ENCODE measurements at places on chromosomes 4 and X.

DNA sequence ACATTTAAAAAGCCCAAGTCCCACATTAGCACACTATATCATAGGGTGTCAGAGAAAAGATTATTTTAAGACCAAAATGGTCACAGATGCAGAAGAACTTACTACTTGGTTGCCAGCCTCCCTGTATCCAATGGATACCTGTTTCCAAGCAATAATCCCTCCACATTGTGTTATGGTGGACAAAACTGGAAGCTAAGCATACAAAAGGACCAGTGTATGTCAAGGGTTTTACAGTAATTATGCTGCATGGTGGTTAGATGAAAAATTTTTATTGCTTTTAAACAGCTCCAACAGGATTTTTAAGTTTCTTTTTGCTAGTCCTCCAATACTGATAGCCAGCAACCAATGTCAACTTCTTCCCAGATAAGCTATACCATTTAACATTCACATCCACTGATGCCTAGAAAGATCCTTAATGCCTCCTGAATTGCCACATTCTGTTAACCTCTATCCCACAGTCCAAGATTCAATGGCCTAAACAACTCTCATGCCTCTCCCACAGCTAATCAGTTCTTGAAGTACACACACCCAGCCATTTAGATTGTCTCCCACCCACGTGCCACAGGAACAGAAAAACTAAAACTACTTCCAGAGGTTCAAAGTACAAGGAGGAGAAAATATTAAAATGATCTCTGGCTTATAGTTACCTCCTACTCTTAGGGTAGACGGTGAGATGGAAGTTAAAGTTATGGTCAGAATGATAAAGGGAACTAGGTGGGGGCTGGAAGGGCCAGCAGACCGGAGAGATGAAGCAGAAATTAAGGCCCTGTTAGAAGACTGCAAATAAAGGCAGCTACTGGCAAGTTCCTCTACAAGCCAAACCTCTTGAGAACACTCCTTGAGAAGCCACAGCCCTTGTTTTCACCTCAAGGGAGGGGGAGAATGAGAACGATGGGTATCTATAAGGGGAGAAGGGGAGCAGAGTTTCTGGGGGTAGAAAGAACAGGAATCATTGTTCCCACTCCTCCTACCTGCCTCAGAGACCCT is 5.5 kb downstream of the MED14 start:
- DNase-seq, result no peak

DNA sequence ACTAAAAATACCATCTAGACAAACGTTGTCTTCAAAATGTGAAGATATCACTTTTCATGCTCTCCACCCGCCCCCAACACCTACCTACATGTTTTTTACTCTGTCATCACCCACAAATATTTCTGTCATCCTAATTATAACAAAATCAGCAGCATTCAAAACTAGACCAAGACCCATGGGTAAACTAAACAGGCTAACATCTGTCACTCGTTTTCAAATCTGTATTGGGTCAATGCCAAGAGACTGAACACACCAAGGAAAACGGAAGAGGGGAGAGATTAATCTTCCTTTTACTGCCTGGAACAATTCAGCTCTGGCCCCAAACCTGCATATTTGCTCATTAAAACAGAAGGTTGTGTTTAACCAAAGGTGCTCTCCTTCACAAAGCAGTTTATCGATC is 17.5 kb downstream of the FAM184B start:
- DNase-seq, result peak; percentile 67

DNA sequence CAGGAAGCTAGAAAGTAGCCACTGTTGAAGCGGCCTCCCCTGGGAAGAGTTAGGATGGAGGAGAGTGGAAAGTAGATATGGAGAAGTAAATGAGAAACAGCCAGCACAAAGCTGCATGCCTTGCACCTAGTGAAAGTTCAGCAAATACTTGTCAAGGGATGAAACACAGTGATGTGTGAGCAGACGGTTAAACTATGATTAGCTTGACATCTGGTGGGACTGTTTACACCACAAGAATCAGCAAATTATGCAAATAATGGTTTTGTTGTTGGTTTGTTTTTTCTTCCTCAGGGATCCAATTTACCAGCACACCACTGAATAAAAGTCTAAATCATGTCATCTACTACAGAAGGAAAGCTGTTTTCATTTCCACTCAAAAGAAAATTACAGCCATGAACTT is 87.1 kb downstream of the CORIN start:
- no peak for DNase-seq

DNA sequence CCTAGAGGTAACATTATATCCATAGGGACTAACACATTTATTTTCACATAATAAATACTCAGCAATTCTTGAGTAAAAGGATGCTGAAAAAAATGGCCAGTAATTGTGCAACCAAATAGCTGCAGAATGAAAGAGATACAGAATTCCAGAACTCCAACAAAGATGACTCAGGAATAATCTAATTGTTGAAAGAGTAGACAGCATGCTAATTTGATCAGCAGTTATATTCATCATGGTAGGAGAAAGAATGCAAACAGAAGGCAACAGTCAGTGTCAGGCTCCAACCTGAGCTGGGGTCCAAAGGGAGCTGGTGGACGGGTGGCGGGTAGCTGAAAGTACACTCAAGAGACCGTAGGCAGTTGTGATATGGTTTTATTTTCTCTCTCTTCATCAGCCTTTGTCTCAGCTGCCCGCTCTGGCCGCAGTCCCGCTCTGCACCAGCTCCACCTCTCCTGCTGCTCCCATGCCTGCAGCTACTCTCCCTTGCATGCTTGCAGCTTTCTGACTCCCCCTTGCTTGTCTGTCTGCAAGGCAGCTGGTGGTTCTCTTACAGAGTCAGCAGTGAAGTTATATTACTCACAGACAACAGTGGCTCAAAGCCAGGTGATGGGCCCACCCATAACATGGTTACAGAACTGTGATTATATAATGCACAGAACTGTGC is 1150.1 kb downstream of the STIM2 start:
- no peak for DNase-seq

- no peak for DNase-seq
Observed at GRCh38 chr4:8410066-8410625, 30.4 kb downstream of the ACOX3 start.

DNA sequence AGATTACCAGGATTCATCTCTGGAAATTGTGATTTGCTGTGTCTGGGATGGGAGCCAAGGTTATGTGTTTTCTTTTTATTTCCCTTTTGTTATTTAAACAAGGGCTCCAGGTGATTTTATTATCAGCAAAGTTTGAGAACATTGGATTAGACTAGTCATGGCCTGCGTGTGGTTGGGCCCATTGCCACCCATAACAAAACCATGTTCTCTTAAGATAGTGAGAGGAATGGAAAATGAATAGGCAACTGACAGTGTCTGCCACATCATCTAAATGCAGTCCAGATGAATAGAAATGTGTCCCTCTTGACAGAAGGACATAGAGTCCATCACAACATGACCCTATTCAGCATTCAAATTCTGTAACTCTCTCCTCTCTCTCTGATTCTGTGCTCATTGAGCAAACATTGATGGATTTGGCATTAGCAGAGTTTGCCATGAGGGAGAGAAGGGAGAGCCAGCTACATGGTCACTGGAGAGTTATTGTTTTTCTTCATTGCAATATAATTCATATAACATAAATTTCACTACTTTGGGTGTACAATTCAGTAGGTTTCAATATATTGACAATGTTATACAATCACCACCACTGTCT is 11.7 kb downstream of the XK start:
- DNase-seq, result no peak

DNA sequence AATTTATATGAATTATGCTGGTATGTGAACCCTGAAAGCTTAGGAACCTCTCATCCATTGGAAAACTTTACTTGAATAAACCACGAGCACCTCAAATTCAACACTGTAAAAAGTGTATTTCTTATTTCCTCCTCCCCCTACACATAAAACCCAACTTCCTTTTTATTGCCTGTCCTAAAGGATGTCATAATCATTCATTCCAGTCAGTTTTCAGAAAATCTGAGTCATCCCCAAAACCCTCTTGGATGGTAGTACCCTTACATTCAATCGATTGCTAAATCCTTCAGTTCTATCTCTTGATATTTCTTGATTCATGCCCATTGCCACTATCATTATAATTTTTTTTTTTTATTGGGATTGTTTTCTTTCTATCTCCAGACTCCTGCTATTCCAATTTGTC is 91.1 kb upstream of the ATP8A1 start:
- no peak for DNase-seq

GRCh38 chr4:177235026-177235425 is 74.6 kb upstream of the NEIL3 start:
- no peak for DNase-seq

DNA sequence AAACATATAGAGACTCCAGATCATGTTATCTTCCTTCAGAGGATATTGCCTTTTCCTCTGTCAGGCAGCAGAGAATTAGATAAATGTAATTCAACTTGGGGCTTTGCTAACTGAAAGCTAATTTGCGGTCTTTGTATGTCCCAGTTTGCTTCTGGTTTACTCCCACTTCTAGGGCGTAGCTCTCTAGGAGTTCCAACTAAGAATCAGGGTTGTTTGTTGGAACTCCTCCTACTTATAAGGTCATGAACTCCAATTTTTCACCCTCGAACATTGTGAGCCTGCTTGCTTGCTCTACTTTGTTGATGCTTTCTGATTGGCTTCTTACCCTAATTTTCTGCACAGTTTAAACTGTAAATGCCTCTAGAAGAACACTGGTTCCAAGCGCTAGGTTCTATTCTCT is 66.1 kb downstream of the FMR1NB start:
- DNase-seq, result no peak

GRCh38 chrX:149120459-149120858 is 384.6 kb downstream of the IDS start:
- DNase-seq, result no peak

- DNase-seq, result no peak
Observed at GRCh38 chr4:153929675-153930074, 140.8 kb upstream of the SFRP2 start.

DNA sequence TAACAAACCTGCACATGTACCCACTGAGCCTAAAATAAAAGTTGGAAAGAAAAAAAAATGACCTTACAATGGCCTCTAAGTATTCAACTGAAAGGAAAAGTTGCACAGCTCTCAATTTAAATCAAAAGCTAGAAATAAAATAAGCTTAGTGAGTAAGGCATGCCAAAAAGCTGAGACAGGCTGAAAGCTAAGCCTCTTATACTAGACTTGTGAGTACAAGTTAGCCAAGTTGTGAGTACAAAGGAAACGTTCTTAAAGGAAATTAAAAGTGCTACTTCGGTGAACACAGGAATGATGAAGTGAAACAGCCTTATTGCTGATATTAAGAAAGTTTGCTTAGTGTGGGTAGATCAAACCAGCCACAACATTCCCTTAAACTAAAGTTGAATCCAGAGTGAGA is 707.9 kb upstream of the PITX2 start:
- DNase-seq, result no peak

DNA sequence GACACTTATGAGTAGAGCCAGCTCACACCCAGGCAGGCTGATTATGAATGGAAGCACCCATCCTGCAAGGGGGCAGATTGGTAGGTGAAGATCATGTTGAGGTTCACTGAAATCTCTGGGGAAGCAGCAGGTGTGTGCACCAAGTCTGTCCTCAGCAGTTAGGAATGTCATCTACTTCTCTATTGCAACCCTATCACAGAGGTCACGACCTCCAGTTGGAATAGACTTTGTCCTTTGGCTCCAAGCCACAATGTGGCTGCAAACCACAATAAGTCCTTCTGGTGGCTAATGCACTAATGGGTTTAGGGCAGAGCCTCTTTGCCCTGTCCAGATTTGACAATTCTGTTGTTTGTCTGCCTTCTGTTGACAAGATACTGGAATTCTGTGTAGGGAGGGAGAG is 1056.7 kb downstream of the PCDH19 start:
- no peak for DNase-seq

Data from NCI-H446 (cell line).